CD4-positive, alpha-beta T cell (primary cell): ENCODE measurements at places on chromosomes 13 and 19. TPM values are rescaled to one million over a fixed set of nuclear protein-coding genes. Genes with fewer than 3 reads are reported as not detected.
A peak's percentile ranks its signal among the peaks of the same experiment; 100 is the strongest.

The LRG1 gene
- total RNA-seq: not detected

GRCh38 chr13:21344662-21345176 lies 114.4 kb downstream of the ZDHHC20 start:
- peaks cover 31% of the 10 kb centered on the region for H3K4me1 ChIP-seq
- peak overlapping the region; percentile 39 for H3K4me3 ChIP-seq
- peak; percentile 18 for DNase-seq

The FUT2 gene
- not detected for total RNA-seq

GRCh38 chr13:48851707-48852106 lies 124.0 kb upstream of the FNDC3A start:
- no peak overlapping the region for H3K27ac ChIP-seq
- no peak for DNase-seq
- H3K36me3 ChIP-seq: no peaks in the 10 kb centered on the region
- no peaks in the 10 kb centered on the region for H3K27me3 ChIP-seq
- H3K4me1 ChIP-seq: no peaks in the 10 kb centered on the region

GRCh38 chr13:106205871-106206270 lies 329.6 kb downstream of the EFNB2 start:
- no peaks in the 10 kb centered on the region for H3K4me1 ChIP-seq
- H3K36me3 ChIP-seq: no peaks in the 10 kb centered on the region
- H3K4me3 ChIP-seq: no peak overlapping the region

GRCh38 chr13:20547479-20547908 lies 19.5 kb upstream of the IFT88 start:
- H3K4me1 ChIP-seq: peaks cover 10% of the 10 kb centered on the region
- no peaks in the 10 kb centered on the region for H3K36me3 ChIP-seq
- H3K4me3 ChIP-seq: no peak overlapping the region
- DNase-seq: no peak
- no peaks in the 10 kb centered on the region for H3K27me3 ChIP-seq
- no peak overlapping the region for H3K27ac ChIP-seq

DNA sequence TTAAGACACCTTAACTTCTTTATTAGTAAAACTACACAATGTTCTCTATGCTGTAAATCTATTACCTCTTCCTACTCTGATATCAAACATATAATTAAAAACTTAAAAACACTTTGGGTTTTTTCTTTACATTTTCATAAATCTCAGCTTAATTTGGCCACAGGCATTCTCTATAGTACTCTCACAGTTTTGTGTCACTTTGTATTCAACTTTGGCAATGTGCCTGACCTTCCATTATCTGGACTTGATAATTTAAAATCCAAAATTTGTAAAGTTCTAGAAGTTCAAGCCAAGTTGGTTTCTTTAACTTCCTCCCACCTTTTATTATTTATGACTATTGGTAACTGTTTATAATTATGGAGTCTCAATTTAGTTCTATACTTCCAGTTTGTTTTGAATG lies 46.4 kb downstream of the VWA8 start:
- no peak overlapping the region for H3K27ac ChIP-seq
- H3K27me3 ChIP-seq: no peaks in the 10 kb centered on the region
- H3K36me3 ChIP-seq: peaks cover 4% of the 10 kb centered on the region
- no peak overlapping the region for H3K4me3 ChIP-seq
- DNase-seq: no peak
- H3K4me1 ChIP-seq: peaks cover 5% of the 10 kb centered on the region

- no peaks in the 10 kb centered on the region for H3K27me3 ChIP-seq
- no peak for DNase-seq
- H3K4me3 ChIP-seq: no peak overlapping the region
- no peak overlapping the region for H3K27ac ChIP-seq
Observed at GRCh38 chr19:30063650-30064347, 121.8 kb downstream of the URI1 start.

- no peaks in the 10 kb centered on the region for H3K36me3 ChIP-seq
- H3K4me3 ChIP-seq: no peak overlapping the region
- no peak for DNase-seq
- no peaks in the 10 kb centered on the region for H3K27me3 ChIP-seq
- no peaks in the 10 kb centered on the region for H3K4me1 ChIP-seq
Observed at GRCh38 chr13:55516610-55517009, 1624.1 kb upstream of the PRR20A start.

The SPC24 gene
- total RNA-seq: 0.59 TPM

DNA sequence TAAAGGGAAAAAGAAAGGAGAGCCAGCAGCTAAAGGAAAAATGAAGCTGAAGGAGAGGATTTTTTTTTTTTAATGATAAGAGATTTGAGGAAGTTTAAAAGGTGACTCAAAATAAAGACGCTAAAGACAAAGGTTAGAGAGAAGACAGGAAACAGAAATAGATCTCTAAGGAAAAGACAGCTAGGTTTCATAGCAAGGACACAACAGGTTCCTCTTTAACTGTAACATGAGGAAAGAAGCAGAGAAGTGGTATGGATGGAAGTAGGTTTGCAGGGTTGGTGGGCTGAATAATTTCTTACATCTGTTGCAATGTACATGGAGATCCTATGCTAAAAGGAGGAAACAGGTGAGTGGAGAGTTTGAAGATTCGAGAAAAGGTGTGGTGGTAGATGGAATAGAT lies 107.5 kb downstream of the MYCBP2 start:
- no peak overlapping the region for H3K4me3 ChIP-seq
- H3K27ac ChIP-seq: no peak overlapping the region

- no peak overlapping the region for H3K4me3 ChIP-seq
- H3K4me1 ChIP-seq: peaks cover 35% of the 10 kb centered on the region
- no peaks in the 10 kb centered on the region for H3K27me3 ChIP-seq
- DNase-seq: no peak
- H3K36me3 ChIP-seq: no peaks in the 10 kb centered on the region
- H3K27ac ChIP-seq: no peak overlapping the region
Observed at GRCh38 chr19:15475169-15475568, 4.1 kb downstream of the PGLYRP2 start.

The ZNF808 gene
- total RNA-seq: 15.3 TPM

The ZNF93 gene
- 4.4 TPM for total RNA-seq

GRCh38 chr19:44866664-44867063 lies 20.6 kb downstream of the NECTIN2 start:
- H3K4me3 ChIP-seq: no peak overlapping the region
- H3K36me3 ChIP-seq: no peaks in the 10 kb centered on the region
- H3K27me3 ChIP-seq: no peaks in the 10 kb centered on the region
- H3K27ac ChIP-seq: no peak overlapping the region

- H3K36me3 ChIP-seq: no peaks in the 10 kb centered on the region
- no peaks in the 10 kb centered on the region for H3K4me1 ChIP-seq
- H3K4me3 ChIP-seq: no peak overlapping the region
Observed at GRCh38 chr19:30806311-30806710, 434.1 kb downstream of the ZNF536 start.
